Activated naive CD4-positive, alpha-beta T cell (primary cell): ENCODE measurements at places on chromosomes 3 and 15.

- no peak for DNase-seq
Observed at GRCh38 chr3:171193693-171194092, 167.2 kb upstream of the SLC2A2 start.

- no peak for DNase-seq
Observed at GRCh38 chr3:35043040-35043439, 596.3 kb upstream of the ARPP21 start.

DNA sequence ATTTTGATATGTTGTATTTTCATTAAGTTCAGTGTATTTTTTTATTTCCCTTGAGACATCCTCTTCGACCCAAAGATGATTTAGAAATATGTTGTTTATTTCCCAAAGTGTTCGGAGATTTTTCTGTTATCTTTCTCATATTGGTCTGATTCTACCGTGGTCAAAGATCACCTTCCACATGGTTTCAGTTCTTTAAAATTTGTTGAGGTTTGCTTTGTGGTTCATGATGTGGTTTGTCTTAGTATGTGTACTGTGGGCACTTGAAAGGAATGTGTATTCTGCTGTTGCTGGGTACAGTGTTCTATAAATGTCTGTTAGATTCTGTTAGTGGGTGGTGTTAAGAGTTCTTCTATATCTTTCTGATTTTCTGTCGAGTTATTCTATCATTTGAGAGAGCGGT lies 103.4 kb upstream of the FHIT start:
- no peak for DNase-seq

GRCh38 chr3:194505791-194506415 lies 19.1 kb upstream of the ATP13A3 start:
- no peak for DNase-seq

- DNase-seq: no peak
Observed at GRCh38 chr3:160454995-160455394, 5.4 kb upstream of the TRIM59 start.

DNA sequence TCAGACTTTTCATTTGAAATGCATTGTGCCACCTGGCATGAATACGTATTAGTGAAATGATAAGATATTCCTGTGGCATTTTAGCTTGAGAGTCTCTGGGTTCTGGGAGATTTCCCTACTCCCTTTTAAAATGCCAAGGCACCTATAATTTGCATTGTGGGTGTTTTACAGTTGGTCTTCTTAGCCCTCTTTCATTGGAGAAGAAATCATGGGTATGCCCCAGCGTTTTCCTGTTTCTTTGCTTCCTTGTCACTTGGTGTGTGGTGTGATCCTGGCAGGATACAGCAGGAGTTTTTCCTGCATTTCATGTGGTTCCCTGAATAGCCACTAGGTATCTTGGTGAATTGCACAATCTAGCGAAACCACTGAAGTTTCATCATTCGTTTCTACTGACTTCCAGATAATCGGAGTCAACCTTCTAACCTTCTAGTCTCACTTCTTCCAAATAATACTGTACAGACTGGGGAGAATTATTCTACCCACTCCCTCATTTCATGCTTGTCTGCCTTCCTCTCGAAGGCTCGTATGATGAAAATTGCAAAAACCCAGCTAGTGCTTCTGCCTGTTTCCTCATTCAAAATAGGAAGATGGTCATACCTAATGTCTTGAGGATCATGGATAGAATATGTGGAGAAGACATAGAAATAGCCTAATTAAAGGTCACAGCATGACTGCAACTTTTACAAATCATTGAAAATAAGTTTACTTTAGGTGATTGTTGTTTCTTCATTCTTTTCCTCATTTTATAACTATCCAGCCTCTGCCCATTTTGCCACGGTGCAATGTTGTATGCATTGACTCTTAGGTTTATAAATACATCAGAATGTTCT lies 2.6 kb downstream of the BHLHE40 start:
- no peak for DNase-seq

DNA sequence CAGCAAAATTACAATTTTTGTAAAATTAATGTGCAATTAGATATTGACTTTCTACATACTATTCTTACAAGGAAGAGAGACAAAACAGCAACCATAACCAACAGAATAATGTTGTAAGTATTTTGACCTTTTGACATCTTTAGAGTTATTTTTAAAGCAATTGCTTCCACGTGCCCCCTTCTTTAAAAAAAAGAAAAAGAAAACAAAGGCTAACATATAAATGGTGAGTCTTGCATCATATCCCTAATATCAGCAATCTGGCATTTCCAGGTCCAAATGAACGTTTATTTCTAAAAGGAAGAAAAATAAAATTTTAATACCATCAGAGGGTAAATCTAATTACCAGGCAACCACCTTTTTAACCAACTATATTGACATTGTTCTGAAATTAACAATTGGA lies 19.3 kb upstream of the STRIT1 start:
- DNase-seq: no peak

DNA sequence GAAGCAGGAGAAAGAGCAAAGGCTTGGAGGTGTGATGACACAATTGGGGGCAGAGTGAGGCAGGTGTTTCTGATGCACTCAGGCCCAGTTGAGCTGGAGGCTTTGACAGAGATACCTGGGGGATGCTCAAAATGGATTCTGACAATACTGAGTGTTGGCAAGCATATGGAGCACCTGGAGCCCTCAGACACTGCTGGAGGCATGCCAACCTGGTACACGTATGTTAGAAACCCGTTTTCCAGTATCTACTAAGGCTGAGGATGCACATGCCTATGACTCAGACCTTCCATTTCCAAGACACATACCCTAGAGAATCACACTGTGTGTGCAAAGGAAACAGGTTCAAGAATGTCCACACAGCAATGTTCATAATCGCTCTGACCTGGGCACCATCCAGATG lies 58.7 kb downstream of the WNT7A start:
- DNase-seq: no peak

DNA sequence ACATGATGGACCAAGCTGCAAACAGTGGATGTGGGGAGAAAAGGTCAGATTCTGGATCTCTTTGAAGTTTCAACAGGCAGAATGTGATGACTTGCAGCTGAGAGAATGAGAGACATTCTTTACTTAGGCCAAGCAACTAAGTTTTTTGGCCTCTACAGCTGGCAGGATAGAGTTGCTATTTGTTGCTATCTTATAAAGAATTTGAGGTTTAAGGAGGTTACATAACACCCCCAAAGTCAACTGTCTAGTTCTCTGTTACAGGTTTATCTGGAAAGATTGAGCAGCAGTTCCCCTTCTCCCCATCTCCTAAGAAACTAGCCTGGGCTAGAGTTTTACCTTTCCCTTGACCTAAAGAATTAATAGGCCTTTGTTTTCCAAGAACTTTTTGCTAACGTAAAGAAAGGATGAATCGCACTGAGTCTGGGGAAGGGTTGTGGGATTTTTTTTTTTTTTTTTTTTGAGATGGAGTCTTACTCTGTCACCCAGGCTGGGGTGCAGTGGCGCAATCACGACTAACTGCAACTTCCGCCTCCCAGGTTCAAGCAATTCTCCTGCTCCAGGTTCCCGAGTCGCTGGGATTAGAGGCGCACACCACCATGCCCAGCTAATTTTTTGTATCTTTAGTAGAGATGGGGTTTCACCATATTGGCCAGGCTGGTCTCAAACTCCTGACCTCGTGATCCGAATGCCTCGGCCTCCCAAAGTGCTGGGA lies 26.6 kb upstream of the SLMAP start:
- DNase-seq: no peak
